ENCODE measurements at places on chromosomes 3 and 15.

DNA sequence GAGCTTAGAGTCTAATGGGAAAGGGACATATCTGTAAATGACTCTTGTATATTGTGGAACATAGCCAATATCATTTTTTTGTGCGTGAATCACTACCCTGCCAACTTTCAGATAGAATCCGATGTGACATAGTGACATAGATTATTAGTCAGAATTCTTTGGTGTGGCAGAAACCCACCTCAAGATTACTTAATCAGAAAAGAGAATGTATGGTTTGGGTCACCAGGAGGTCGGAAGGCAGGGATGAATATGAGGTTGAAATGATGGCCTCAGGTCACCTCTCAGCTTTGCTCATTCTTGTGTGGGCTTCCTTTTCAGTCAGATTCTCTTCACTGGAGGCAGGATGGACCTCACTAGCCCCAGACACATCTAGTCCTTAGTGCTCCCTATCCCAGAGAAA is 41.4 kb downstream of the SNAPC5 start:
- DNase-seq, result no peak

DNA sequence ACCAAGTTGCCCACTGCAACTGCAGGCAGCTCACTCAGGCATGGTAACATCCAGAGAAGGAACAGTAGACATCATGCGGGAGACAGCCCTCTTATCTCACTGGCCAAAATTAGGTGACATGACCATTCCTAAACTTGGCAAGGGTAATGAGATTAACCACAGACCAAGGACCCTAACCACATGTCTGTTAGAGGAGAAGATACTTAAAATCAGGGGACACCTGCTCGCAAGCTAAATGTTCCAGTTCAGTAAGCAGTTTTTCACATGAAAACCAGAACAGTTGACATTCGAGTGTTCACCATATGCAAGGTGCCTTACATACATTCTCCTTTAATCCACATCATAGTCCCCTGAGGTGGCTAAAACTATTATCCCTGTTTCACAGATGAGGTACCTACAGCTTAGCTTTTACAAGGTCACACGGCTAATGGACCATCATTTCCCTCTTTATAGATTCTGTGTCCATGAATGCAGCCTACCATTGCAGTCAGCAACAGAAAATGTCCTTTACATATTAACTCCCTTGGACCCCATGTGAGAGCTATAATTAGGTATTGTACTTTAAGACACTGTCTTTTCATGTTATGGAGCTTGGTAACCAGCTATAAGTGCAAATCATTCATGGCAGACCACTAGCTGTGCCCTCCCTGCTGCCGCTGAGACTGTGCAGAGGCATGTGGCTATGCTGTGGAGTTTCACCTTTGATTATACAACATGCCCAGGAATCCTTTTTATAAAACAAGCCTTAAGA is 154.1 kb downstream of the LIPC start:
- DNase-seq, result no peak

- DNase-seq, result no peak
Observed at GRCh38 chr3:188239035-188239434, 85.1 kb downstream of the LPP start.

GRCh38 chr3:84685467-84685866 is 273.3 kb upstream of the CADM2 start:
- DNase-seq, result no peak

DNA sequence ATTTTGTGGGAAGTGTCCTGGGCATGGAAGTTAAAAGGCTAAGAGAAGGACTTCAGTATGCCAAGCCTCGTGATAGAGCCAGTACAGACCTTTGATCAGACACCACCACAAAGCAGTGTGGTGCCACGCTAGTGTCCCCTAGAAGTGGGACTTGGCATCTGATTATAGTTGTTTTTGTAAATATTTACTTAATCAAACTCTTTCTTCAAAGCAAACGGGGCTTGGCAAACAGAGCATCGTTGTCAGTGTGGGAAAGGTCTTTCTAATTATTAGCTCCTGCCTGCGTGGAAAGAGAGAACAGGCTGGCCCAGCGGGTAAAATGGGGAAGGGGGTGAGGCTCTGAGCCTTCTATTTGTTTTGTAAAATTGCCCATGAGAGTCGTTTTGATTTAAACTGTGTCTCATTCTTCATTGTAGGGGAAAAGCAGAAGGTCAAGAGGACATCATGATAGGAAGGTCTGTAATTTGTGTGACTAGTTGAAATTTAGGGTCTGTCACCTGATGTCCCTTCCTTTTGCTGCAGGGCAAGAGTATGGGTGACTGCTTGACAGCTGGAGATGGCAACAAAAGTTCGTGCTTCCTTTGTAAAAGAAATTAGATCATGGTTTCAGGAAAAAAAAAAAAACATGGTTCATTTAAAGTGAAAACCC is 105.0 kb downstream of the IQCH start:
- DNase-seq, result no peak

DNA sequence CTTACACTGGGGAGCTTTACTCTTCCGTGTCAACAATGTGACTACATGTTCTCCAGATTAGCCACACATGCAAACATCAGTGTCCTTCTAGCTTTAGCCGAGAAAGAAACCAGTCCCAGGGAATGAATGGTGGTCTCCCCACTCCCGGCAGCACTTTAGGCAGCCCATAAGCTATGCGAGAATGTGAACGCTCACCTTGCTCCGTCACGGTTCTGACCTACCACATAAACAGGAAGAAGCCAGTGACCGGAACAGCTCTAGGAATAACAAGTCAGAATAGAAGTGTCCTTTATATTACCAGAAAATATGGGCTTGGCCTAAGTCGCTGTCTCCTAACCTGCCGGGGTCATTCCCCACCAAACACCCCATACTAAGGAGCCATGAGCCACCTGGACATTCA is 98.0 kb upstream of the ABHD17C start:
- DNase-seq, result no peak

- no peak for DNase-seq
Observed at GRCh38 chr3:156620901-156621300, 53.5 kb upstream of the TIPARP start.

DNA sequence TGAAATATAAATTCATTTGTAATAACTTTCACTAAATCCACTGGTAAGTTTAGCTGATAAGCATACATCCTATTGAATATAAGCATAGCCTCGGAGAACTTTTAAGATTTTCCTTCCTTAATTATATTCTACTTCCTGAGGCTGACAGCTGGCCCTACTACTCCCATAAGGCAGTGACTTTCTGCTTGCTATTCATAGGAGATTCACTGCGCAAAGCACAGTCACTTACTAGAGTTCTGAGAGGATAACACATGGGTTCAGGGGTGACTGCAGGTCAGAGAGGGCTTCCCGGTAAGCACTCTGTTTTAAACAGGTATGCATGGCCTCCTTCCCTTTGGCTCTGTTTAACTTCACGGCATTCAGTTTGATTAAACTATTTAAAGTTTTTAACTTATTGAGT is 75.8 kb downstream of the FAIM start:
- DNase-seq, result no peak

DNA sequence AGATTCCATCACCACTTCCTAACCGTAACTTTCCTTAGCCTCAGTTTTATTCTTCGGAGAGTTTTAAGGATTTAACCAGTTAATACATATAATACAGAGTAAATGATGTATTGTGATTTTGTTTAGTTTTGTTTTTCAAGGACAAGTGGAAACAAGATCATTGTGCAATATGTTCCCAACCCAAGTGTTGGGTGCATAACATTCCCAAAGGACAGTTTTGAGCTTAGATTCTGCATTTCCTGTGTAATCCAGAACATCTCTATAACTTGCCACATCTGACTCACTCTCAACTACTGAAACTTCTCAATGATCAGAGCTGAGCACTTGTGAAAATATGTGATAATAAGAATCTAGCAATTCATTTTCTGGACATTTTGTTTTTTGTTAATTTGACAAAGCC is 466.1 kb upstream of the PPP2R3A start:
- DNase-seq, result no peak

DNA sequence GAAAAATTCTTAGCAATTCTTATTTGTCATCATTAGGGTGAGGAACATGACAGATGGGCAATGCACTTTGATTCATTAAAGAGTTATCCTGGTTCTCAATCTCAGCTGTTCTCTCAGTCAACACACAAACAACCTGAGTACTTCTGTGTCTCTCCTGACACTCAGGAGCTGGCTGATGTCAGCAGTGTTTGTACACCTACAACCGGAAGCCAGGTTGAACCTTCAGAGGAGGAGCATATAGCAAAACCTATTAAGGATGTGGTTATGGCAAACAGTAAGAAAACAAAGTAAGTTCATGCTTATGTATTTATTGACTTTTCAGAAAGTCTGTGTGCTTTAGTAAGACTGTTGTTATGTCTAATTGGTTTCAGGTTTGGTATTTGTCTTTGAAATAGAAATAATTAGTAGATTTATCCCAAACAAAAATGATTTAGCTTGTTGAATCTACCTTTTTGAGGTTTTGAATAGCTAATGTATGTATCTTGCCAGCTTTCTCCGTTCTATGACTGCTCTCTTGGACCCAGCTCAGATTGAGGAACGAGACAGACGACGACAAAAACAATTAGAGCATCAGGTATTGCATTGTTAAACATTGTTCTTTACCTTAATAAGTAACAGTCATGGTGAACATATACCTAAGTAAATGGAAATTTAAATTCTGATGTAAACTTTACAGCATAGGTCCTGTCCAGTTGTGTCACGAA is 36.6 kb downstream of the CCDC66 start:
- DNase-seq, result no peak

DNA sequence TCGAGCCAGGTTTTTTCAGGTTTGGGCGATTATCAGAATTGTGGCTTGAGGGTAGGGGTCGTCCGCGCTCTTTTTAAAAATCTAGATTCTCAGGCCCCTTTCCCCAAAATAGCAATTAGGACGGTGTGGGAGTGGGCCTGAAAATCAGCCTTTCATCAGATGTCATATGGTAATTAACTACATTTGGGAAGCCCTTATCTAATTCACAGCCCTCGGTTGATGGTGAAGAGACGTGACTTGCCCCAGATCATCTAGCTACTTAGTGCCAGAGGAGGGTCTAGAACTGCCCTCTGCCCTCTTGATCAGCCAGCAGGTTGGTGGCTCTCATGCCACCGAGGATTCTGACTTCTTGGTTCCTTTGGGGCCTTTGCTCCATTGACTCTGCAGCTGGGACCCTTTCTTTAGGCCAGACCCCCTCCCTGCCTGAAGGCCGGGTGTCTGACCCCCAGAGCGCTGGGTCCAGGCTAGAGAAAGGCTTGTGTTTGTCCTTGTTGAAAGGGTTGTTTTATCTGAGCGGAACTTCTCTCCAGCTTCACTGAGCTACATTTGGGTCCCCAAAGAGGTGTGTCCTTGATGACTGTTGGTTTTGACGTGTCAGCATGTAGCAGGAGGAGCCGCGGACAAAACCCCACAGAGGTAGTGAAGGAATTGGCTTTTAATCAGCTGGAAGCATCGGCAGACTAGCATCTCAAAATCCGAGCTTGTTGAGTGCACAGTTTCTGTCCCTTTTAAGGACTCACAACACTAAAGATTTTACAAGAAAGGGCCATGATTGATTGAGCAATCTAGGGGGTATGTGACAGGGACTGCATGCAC is 857 bp downstream of the AEN start:
- no peak for DNase-seq

- DNase-seq, result no peak
Observed at GRCh38 chr3:149726716-149727407, 25.4 kb downstream of the COMMD2 start.

DNA sequence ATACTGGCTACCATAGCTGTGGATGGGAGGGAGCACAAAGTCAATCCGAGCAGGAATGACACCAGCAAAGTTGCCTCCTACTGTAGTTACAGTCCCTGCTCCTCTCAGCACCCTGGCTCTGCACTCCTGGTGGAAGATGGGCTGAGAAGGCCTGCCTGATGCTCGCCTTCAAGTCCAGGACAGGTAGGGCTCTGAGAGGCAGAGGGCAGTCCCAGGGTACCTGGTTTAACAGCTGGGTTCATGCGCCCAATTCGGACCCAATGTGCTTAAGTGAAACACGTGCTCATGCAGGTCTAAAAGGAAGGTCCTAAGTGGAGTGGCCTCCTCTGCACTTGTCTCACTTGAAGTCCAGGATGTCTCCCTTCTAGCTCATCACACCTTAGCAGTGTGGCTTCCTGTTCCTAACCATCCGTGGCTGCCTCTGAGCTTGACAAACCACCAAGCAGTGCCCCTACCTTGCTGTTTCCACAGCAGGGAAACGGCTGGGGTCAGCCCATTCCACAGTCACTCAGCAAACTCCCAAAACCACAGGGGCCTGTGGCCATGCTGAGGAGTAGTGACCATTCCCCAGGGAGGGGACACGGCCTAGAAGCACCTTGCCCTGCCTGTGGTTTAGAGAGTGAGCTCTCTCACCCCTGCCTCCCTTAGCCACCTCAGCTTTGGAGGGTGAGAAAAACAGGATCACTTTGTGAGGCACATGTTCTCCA is 3.9 kb upstream of the MUSTN1 start:
- no peak for DNase-seq

DNA sequence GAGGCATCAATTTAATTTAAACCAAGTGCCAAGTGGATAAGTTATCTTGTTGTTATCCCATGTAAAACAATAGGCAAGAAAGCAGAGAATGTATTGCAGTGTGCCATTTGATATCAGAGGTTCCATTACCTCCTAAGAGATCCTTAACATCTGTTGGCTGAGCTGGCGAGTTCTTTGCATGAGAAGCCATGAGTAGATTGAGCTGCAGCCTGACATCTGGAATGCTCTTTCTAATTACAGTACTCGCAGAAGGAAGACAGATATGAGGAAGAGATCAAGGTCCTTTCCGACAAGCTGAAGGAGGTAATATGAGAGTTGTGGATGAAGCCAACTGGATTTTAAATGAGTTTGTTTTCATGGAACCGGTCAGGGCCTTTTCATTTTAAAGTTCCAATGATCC is 19.4 kb downstream of the TPM1 start:
- no peak for DNase-seq

- no peak for DNase-seq
Observed at GRCh38 chr3:80519436-80519835, 751.6 kb upstream of the ROBO1 start.

- no peak for DNase-seq
Observed at GRCh38 chr15:39135989-39136388, 444.9 kb upstream of the THBS1 start.

GRCh38 chr15:73455876-73456275 is 12.9 kb downstream of the REC114 start:
- DNase-seq, result no peak

- no peak for DNase-seq
Observed at GRCh38 chr15:55389264-55389607, 18.9 kb downstream of the CCPG1 start.

DNA sequence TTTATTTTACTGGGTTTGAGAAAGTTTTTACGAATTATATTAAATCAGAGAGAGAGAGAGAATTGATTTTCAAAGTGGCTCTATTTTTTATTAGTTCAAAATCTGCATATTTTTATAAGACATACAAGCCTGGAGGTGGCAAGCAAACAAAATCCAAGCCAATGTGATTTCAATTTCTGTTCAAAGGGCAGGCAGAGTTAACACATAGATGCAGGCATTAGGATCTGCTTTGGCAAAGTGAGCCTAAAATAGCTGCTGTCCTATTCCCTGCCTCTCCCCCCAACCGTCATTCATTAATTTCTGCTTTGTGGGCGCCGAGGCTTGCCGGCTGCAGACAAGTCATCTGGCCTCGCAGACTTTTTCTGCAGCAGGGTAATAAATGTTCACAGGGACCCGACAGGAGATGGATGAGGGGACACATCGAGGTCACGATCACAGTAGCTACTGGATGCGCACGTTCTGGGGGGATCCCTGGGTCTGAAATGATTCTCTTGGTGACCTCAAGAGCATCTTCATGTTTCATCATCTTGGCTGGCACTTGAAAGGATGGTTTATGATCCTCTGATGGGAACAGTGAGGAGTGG is 123.9 kb upstream of the SLC6A11 start:
- DNase-seq, result no peak

Data from activated CD8-positive, alpha-beta memory T cell treated with anti-CD3 and anti-CD28 coated beads for 1 hour (primary cell).